NAMALWA (cell line): ENCODE measurements at places on chromosomes 11 and 22.

DNA sequence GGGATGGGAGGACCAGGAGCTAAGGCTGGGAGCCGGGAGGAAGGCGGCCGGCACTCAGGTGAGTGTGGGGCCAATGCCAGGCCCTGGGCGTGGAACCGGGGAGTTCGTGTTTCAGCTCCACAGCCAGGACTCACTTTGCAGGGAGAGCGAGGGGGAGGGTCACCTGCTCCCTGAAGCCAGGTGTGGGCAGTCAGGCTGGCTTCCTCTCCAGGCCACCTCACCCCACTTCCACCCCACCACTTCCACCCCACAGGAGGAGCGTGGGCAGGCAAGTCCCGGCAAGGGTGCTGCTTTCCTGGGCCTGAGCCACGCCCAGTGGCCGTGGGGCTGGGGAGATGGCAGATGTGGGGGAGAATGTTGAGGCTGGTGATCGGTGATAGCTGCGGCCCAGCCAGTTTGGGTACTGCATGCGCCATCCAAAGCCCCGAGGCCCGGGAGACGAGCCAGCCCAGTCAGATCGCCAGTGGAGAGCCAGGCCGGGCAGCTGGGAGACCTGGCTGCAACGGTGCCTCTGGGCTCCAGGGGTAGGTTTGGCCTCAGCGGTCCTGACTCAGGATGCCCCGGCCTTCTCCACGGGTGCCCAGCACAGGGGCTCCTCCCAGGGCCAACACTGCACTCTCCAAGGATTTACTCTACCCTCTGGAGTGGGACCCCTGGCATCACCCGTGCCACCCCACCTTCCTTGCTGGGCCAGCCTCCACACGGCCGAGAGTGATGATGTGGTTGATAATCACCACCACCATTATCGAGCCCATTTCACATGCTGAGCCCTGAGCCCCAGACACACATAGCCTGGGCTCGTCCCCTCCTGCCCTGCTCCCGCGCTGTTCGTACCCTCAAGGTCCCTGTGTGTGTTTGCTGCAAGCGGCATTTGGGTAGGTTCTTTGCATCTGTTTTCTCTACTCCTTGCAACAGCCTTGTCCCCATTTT, 93.8 kb downstream of the WNT7B start:
- no peak for DNase-seq

DNA sequence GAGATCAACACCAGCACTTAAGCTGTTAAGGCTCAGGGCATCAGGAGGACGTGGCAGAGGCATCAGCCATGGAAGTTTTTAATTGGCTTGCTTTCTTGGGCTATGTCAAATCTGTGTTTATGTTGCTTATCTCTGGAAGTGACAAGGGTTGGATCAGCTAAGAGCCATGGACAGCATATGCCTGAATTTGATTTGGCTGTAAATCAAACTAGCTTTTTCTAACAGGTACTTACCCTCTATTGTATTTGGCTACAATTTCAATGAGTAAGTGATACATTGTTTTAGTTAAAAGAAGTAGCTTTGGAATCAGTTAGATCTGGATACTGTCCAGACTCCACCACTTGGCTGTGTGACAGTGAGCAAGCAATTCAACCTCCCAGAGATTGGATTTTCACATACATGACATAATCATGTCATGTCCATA, 936.6 kb downstream of the OPCML start:
- no peak for DNase-seq

DNA sequence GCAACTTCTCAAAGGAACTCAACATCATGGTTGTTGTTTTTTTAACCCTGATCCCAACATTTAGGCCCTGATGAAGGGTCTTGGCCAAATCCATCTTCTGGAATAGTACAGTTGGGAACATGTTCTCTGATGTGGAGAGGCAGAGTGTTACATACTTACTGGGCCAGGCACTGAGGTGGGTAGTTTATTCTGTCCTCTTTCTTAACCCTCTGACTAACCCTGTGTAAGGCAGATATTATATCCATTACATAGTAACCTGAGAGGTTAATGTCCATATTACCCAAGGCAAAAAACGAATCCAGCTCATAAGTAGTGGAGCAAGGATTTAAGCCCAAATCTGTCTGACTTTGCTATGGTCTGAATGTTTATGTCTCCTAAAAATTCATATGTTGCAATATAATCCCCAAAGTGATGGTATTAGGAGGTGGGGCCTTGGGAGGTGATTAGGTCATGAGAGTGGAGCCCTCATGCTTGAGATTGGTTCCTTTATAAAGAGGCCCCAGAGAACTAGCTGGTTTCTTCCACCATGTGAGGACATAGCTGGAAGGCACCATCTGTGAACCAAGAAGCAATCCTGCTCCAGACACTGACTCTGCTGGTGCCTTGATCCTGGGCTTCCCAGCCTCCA, 16.3 kb downstream of the PPFIBP2 start:
- no peak for DNase-seq

DNA sequence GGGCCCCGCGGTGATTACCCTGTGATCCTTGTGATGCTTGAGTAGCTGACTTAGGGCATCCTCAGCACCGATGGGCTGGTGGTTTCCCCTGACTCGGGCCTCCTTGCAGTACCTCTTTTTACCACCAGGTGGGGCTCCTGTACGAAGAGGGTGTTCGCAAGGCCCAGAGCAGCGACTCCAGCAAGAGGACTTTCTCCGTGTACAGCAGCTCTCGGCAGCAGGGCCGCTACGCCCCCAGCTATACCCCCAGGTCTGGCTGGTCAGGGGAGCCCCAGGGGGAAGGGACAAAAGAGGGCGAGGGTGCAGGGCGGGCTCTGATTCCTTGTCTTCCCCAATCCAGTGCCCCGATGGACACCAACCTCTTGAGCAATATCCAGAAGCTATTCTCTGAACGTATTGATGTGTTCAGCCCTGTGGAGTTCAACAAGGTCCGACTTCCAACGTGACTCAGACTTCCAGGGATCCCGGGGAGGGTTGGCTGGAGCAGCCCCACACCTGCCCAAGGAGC, 1.3 kb upstream of the TM7SF2 start:
- peak; percentile 95 for DNase-seq

- no peak for DNase-seq
Observed at GRCh38 chr22:39656495-39657490, 86.2 kb downstream of the CACNA1I start.

- DNase-seq, result no peak
Observed at GRCh38 chr11:130312046-130312445, 2.7 kb downstream of the ZBTB44 start.

DNA sequence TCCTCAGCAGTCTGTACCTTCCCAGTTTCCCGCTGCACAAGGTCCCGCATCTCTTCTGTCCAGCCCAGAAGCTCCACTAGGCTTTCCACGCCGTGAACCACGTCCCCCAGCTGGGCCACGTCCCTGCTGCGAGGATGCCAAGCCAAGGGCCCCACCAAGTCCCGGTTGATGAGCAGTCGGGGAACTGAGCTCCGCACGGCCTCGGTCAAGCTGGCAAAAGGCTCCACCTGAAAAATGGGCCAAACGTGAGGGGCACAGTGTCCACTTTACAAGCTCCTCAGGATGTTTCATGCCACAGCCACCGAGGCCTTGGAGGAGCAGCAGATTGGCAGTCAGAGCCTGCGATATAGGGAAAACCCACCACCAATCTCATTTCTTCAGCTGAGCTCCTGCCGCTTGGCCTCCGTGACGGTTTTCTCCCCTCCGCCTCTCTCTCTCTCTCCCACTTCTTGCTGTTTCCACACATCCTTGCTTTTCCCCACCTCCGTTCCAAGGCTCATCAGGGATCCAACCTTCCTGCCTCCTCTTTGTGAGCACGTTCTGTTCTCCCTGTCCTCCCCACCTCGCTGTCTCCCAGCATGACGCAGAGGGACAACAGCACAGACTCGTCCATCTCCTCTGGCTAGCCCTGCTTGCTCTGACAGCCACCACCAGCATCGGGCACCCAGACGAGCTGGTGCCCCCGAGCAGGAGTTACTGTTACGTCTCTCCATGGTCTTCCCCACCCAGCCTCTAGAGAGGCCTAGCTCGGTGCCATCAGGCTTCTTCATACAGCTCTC, 11.5 kb downstream of the RIC8A start:
- no peak for DNase-seq

- DNase-seq, result no peak
Observed at GRCh38 chr22:36795633-36796032, 19.7 kb upstream of the IFT27 start.
